ENCODE measurements at places on chromosomes 6 and 20.

- DNase-seq, result peak; percentile 74
Observed at GRCh38 chr6:18997375-18997826, 610.3 kb downstream of the RNF144B start.

- no peak for DNase-seq
Observed at GRCh38 chr6:5457983-5458683, 196.8 kb downstream of the FARS2 start.

GRCh38 chr6:143505111-143505510 lies 6.4 kb downstream of the FUCA2 start:
- DNase-seq, result no peak

DNA sequence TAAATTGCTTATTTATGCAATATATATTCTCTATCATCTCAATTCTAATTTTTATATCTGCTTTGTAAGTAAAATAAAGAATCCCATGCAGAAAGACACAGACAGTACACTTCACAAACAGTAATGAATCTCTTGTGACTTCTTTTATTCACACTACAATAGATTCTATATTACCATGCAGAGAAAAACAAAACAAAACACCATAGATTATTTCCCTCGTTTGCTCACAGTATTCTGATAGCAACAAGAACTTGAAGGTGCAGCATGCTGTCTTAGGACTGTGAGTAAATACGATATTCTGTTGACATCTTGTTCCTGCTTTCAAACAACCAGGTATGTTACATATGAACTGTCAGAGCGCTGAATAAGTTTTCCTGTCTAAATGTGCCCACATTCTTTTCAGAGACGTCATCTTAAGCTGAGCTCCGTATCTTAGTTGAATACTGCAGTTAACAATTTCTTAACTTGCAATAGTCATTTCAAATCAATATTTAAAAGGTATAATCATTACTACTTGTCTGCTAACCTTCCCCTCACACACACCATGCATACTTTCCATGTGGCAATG lies 140.1 kb downstream of the BTBD9 start:
- DNase-seq, result no peak

GRCh38 chr6:55379895-55380294 lies 52.6 kb downstream of the GFRAL start:
- DNase-seq, result no peak

GRCh38 chr6:147222160-147222838 lies 18.1 kb downstream of the STXBP5 start:
- DNase-seq, result peak; percentile 56

DNA sequence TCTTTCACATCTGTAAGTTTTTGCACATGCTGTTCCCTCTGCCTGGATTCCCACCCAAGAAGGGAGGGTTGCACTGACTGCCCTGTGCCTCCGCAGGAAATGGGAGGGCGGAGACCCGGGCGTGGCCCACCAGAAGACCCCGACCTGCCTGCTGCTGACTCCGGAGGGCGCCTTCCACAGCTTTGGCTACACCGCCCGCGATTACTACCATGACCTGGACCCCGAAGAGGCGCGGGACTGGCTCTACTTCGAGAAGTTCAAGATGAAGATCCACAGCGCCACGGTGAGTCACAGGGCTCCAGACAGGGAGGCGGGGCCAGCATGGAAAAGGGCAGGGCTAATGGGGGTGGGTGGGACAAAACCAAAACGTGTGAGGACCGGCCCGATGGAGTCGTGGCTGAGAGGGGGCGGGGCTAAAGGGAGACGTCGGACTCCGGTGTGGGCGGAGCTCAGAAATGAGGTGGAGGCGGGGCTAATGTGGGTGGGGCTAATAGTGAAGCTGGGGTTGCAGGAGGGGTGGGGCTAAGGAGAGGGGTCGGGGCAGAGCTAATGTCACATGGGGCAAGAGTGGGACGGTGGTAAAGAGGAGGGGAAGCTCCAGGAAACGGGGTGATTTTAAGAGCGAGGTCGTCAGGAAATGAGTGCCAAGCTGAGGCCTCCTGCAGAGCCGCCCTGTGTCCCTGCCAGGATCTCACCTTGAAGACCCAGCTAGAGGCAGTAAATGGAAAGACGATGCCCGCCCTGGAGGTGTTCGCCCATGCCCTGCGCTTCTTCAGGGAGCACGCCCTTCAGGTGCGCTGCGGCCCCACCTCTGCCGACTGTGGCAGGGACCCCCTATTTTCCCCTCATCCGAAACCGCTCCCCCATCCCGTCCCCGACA lies 12.6 kb downstream of the HSPA12B start:
- peak; percentile 90 for DNase-seq

- no peak for DNase-seq
Observed at GRCh38 chr6:16324606-16325225, 86.3 kb downstream of the GMPR start.

DNA sequence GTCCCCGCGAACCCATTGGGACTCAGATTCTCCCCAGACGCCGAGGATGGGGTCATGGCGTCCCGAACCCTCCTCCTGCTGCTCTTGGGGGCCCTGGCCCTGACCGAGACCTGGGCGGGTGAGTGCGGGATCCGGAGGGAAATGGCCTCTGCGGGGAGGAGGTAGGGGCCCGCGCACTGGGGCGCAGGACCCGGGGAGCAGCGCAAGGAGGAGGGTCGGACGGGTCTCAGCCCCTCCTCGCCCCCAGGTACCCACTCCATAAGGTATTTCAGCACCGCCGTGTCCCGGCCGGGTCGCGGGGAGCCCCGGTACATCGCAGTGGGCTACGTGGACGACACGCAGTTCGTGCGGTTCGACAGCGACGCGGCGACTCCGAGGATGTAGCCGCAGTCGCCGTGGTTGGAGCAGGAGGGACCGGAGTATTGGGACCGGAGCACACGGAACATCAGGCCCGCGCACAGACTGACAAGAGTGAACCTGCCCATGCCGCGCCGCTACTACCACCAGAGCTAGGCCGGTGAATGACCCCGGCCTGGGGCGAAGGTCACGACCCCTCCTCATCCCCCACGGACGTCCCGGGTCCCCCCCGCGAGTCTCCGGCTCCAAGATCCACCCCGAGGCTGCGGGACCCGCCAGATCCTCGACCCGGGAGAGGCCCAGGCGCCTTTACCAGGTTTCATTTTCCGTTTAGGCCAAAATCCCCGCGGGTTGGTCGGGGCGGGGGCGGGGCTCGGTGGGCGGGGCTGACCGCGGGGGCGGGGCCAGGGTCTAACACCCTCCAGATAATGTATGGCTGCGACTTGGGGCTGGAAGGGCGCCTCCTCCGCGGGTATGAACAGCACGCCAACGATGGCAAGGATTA lies 15.7 kb upstream of the HLA-A start:
- no peak for DNase-seq

- DNase-seq, result no peak
Observed at GRCh38 chr20:46353500-46354206, 45.4 kb upstream of the CDH22 start.

DNA sequence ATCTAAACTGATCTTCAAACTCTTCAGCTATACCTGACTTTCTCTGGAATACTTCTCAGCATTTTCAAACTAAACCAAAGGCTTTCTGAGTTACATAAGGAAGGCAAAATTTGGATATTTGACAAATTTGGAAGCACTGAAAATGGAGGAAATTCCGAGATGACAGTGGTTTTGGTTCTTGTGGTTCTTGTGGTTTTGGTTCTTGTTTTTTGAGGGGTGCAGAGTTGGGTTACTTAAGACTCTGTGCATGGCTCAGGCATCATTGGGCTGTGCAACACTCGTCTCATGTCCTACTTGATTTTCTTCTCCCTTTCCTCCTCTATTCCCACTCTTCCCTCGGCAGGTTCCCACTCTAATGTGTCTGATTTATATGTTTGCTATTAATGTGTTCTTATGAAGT lies 78.0 kb downstream of the SLC22A3 start:
- DNase-seq, result no peak

DNA sequence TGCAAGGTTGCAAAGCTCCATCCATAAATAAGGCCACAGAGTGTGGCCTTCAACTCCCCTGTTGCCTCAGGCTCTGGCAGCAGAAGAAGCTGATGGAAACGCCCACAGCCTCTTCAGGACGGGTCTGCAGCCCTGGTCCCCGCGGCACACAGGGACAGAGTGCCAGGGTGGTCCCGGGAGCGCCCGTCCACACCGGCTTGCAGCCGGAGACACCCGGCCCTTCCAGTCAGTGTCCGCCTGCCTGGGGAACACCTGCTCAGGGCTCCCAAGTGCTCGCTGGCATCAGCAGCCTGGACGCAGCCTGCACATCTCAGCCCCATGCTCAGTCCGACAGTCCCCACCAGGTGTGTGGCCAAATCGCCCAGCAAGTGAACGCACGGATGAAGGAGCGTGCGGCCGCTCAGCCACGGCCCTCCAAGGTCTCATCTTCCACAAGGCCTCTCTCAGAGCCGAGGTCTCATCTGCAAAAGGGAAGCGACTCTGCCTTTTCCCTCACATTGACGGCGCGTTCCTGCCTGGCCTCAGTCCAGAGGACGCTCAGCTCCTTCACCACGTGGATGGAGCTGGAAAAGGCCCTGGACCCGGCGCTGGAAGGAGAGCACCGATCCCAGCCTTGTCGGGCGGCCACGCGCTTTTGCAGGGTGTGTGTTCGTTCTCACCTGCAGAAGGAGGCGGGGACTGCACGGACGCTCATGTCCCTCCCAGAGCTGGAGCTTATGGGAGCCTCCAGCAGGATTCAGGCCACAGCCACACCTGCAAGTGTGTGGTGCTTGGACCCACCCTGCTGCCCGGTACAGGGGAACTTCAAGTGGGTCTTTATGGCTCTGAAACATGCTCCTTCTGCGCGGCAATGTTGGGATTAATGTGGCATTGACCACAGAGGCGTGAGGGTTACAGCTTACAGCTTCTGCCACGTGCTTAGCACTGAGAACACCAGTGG lies 180.4 kb downstream of the DLL1 start:
- no peak for DNase-seq

GRCh38 chr6:9412951-9413559 lies 977.7 kb upstream of the SLC35B3 start:
- DNase-seq, result peak; percentile 66

- DNase-seq, result no peak
Observed at GRCh38 chr6:7697820-7698623, 27.9 kb upstream of the BMP6 start.

DNA sequence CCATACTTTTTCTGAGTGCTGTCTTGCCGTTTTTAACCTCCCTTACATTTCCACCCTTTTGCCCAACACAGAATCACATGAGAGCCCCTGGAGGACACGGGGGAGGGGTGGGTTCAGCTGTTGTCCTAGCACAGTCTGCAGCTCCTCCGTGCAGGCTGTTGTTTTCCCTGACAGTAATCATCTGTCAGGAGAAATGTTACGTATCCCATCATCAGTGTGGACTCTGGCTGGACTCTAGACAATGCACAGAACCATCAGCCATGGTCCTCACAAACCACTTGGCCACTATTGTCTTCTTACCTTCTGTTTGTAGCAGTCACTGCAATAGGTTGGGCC lies 92.1 kb downstream of the RIN2 start:
- no peak for DNase-seq

DNA sequence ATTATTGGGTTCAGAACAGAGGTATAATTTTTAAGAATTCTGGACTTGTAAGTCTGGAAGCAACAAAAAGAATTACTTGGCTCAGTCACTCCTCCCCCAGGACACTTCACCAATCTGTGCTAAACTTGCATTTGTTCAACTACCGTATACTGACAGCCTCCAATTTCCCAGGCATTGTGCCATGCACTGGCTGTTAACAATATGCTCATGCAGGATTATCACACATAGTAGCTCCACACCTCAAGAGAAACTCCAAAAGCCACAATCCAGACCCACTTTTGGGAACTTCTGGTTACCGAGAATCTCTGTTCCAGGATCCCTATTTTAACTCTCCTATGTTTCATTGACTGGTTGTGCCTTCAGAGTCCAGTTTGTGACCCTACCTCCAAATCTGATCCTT lies 7.7 kb downstream of the ADGRF1 start:
- no peak for DNase-seq

DNA sequence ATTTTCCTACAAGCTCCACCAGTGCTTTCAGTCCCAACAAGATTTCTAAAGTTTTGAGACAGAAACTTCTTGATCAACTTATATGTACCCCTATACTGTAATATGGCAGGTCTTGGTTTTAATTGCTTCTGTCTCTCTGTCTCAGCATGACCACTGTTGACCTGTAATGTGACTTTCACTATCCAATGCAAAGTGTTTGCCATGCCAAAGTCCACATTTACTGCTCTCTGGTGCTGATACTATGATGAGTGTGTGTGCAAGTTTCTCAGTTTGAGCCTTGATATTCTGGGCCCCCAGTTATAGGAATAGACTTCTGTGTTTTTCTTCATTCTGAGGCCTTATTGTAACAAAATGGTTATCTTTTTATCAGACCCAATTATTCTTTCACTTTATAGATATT lies 45.8 kb downstream of the OR2J2 start:
- DNase-seq, result no peak

DNA sequence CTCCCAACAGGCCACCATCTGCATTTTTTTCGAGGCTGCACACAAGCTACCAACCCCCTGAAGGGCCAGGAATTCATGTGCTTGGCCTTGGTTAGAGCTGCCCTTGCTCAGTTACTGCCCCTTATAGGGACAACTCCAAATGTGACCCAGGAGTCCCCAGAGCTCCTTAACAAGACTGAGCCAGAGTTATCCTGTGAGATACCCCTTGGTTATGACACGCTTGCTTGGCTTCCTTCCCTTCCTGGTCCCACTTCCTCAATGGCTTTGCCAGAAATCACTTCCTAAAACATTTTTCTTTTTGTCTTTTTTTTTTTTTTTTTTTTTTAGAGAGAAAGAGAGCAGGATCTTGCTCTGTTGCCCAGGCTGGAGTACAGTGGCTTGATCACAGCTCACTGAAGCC lies 8.9 kb downstream of the TREM1 start:
- peak; percentile 30 for DNase-seq

DNA sequence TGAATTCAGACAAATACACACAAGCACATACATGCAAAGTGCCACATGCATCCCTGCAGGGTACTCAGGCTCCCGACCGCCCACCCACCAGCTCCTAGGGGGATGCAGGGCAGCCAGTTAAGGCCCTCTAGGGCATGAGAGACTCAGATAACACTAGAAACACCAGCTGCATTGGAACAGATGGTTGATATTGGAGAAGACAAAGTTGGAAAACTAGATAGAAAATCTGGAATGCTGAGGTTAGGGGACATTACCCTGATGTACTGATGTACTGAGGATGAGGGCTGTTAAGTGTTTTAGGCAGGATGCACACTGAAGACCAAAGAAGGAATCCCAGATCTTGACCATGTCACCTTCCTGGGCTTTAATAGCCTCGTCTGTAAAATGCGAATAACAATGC lies 134.6 kb upstream of the ECI2 start:
- DNase-seq, result no peak

DNA sequence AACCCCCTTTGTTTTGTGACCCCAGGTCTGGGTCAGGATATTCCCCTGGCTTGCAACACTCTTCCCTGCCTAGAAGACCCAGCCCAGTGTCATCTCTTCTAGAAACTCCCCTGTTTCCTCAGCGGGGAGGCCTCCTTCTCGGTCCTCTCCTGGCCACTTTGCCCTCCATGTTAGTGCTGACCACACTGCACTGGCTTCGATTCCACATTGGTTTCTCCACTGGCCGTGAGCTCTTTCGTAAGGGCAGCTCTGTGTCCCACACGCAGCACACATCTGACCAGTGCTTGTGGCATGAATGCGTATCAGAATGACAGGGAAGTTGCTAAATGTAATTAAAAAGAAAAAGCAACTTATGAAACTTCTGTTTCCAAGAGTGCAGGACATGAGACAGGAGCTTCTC lies 49.4 kb upstream of the FNDC1 start:
- DNase-seq, result no peak

- no peak for DNase-seq
Observed at GRCh38 chr6:43284991-43285781, 12.9 kb upstream of the SLC22A7 start.

GRCh38 chr6:41002168-41002567 lies 36.9 kb downstream of the UNC5CL start:
- no peak for DNase-seq

GRCh38 chr6:34742094-34742493 lies 15.2 kb upstream of the SNRPC start:
- DNase-seq, result no peak

GRCh38 chr6:26006086-26006939 lies 43.7 kb downstream of the TRIM38 start:
- DNase-seq, result no peak

Measured in Kasumi-1 (cell line).